Panc1 (cell line): ENCODE measurements at places on chromosomes 11 and 22. TPM values are rescaled to one million over a fixed set of nuclear protein-coding genes. Genes with fewer than 3 reads are reported as not detected.

HEPN1 gene
- total RNA-seq, result not detected

SLC22A8 gene
- not detected for total RNA-seq

DNA sequence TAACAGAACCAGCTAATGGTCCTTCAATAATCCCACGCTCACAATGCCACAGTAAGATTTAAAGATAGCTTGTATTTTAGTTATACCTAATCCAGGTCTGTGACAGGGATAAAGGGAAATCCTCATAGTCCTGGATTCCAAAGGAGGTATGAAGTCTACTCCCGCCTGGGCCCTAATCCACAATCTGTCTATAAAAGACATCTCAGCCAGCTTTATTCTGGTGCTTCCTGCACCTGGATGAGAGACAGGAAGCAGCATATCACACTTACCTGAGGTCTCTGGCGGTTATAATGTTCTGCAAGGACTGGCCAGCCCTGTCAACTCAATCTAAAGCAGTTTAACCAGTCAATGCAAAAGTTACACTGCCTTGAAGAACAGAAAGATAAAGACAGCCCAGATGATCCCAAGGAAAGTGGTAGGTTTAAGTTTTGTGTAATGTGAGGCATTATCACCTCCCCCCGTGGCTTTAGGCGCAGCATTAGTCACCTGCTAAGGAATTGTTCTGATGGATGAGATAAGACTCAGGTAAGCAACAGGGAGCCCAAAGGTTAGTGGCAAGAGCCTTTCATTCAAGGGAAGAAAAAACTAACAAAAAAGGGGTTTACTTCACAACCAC is 57.6 kb downstream of the PLEKHA7 start:
- H3K4me1 ChIP-seq, result no peaks in the 10 kb centered on the region
- H3K27ac ChIP-seq, result no peak overlapping the region
- no peaks in the 10 kb centered on the region for H3K27me3 ChIP-seq
- no peak for DNase-seq
- H3K4me3 ChIP-seq, result no peak overlapping the region

- H3K27ac ChIP-seq, result no peak overlapping the region
- no peaks in the 10 kb centered on the region for H3K36me3 ChIP-seq
- no peaks in the 10 kb centered on the region for H3K27me3 ChIP-seq
- DNase-seq, result no peak
Measured at GRCh38 chr11:132671851-132672370, 860.4 kb downstream of the OPCML start.

GRCh38 chr11:1064167-1064566 is 10.5 kb upstream of the MUC2 start:
- H3K27me3 ChIP-seq, result peaks cover 5% of the 10 kb centered on the region; the same call in 1 of the 2 replicates
- no peak overlapping the region for H3K27ac ChIP-seq
- H3K4me1 ChIP-seq, result peaks cover 3% of the 10 kb centered on the region; the same call in 1 of the 2 replicates
- no peak overlapping the region for H3K4me3 ChIP-seq
- no peak for DNase-seq

- no peaks in the 10 kb centered on the region for H3K4me1 ChIP-seq
- DNase-seq, result no peak
- H3K36me3 ChIP-seq, result no peaks in the 10 kb centered on the region
Measured at GRCh38 chr22:24744638-24745037, 29.9 kb downstream of the PIWIL3 start.

- no peak for DNase-seq
- H3K27me3 ChIP-seq, result no peaks in the 10 kb centered on the region
- peaks cover 3% of the 10 kb centered on the region for H3K36me3 ChIP-seq
- no peak overlapping the region for H3K27ac ChIP-seq
- H3K4me1 ChIP-seq, result no peaks in the 10 kb centered on the region
Measured at GRCh38 chr11:68362801-68363379, 50.5 kb downstream of the LRP5 start.

- no peaks in the 10 kb centered on the region for H3K4me1 ChIP-seq
- no peaks in the 10 kb centered on the region for H3K27me3 ChIP-seq
- H3K4me3 ChIP-seq, result no peak overlapping the region
Measured at GRCh38 chr11:72352859-72353551, 81.3 kb downstream of the CLPB start.
